ENCODE measurements at places on chromosomes 7 and 10. TPM values are rescaled to one million over a fixed set of nuclear protein-coding genes. Genes with fewer than 3 reads are reported as not detected.
A peak's percentile ranks its signal among the peaks of the same experiment; 100 is the strongest.

- no peak for DNase-seq
These were observed 33.3 kb downstream of the FOXK1 start for GRCh38 chr7:4715410-4715776.

DNA sequence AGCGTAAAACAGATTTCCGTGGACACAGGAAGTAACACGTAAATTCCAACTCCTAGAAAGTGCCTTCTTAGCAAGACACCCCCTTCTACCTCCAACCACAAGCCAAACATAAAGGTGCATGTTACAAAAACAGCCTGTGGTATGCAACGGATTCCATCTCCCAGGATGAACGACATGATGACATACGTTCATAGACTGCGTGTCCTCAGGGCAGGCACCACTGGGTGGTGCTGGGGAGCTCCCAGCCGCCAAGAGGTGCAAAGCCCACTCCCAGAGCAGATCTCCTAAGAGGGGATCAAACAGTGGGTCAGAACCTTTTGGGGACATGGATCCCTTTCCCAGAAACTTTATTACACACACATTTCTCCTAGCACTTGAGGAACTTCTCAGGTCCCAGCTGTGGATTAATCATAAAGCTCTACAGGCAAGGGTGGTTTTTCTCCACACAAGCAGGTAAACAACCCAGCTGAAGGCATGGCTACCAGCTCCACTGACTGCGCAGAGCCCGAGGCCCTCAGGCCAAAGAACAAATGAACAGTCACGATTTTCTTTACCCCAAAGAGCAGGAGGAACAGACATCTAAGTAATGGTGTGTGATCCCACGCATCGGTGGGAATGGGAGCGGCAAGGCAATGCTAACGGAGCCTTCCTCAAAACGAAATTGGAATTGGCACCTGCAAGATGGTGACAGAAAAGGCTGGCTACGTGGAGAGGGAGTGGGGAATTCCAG is 13.8 kb downstream of the PSAP start:
- DNase-seq = peak; percentile 88

Gene GRID2IP
- total RNA-seq = not detected

DNA sequence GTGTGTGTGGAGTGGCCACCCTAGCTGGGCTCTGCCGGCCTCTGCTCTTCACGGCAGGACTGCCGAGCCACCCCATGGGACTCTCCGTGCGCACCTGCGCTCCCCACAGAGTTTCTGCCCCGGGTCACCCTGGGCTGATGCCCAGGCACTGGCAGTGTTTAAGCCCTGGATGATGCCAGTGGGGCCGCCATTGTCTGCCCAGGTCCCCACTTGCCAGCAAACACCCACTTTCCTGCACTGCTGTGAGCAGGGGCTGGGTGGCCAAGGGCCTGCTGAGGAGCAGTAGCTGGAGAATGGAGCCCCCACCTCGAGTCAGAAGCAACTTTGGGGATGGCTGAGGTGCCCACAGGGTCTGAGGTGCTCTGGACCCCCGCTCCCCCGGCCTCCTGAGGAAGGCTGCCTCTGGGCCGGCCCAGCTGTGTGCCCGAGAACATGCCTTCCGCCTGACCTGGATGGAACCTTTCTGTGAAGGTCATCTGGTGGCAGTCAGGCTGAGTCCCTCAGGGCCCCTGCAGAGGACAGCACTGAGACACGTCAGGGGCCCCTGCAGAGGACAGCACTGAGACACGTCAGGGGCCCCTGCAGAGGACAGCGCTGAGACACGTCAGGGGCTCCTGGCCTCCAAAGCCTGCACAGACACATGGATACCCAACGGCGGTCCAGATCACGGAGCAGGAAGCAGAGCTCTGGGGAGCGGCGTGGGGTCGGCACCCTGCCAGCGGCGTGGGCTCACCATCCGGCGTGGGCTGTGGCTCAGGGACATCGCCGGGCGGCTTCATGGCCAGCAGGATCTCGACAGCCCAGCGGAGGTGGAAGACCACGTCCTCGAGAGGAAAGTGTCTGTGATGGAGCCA is 62.0 kb downstream of the CFAP46 start:
- no peak for DNase-seq

Gene FFAR4
- not detected for total RNA-seq

- peak; percentile 87 for DNase-seq
These were observed 30.2 kb upstream of the ANKRD2 start for GRCh38 chr10:97542169-97543024.

Gene TMEM213
- total RNA-seq = not detected

GRCh38 chr10:1133495-1134045 is 77.4 kb downstream of the WDR37 start:
- no peak for DNase-seq

Measured in Caki2 (cell line).